ENCODE measurements at places on chromosomes 4 and X. TPM values are rescaled to one million over a fixed set of nuclear protein-coding genes. Genes with fewer than 3 reads are reported as not detected.

TLR6 gene
- total RNA-seq: 3.4 TPM

NR3C2 gene
- total RNA-seq: not detected

DNA sequence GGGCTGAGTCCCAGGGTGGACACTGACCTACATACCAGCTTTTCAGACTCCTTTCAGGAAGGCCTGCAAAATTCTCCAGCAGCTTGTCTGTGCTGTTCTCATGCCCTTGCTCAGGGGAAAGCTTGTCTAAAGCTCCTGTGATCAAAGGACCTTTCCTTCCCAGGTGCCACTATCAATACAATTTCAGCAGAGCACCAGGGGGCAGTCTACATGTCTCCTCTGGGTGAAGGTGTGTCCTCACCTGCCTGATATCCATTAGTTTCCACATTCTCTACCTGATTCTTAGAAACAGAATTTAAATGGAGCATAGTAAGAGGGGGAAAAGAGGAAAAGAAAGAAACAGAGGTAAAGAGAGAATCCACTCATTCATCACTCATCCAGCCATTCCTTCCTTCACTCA is 114.2 kb downstream of the PPARGC1A start:
- no peak for DNase-seq

KDM6A gene
- 31.2 TPM for total RNA-seq

DNA sequence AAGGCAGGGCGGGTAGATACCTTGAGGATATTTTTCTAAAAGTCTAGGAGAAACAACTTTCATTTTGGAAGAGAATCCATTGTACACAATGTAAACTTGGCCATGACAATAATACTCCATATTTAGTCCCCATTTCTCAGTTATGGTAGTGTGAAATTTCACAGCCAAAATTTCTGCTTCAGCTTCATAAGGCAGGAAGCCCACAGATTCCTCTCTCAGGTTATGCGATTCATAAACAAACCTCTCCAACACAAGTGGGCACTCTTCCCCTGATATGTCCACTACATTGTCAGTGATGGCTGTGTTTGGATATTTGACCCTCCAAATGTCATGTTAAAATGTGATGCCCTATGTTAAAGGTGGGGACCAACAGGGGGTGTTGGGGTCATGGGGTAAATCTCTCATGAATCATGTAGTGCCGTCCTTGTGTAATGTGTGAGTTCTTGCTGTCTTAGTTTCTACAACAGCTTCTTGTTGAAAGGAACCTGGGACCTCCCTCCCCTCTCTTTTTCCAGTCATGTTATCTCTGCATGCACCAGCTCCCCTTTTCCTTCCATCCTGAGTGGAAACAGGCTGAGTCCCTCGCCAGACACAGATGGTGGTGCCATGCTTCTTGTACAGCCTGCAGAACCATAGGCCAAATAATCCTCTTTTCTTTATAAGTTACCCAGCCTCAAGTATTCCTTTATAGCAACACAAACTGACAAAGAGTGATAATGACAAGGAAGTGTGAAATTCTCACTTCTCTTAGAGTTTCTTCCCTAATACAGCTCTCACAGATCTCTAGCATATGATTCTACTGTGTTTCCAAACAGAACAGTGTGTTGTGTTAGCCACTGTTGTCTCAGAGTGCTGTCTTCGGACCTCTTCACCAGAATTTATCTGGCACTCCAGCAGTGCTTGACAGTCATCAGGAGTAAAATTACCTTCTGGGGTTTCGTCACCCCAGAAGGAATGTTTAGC is 598.4 kb upstream of the GNPDA2 start:
- no peak for DNase-seq

DNA sequence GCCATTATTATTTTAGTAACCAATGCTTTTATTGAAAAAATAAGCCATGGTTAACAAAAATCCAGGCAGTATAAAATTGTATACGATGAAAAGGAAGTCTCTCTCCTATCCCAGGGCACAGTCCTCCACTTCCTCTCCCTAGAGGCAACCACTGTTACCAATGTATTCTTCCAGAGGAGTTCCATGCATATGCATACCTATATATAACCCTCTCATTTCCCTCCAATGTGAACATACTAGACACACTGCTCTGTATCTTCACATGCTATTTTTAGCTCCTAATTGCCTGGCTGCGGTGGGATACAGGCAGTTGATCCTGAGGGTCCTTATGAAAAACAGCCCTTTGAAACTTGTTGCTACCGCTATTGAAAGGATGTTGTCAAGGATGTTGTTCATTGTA is 33.8 kb downstream of the PRPS1 start:
- DNase-seq: no peak

Measured in GM23248 (cell line).